AG10803 (cell line): ENCODE measurements at places on chromosomes 6 and 20.

DNA sequence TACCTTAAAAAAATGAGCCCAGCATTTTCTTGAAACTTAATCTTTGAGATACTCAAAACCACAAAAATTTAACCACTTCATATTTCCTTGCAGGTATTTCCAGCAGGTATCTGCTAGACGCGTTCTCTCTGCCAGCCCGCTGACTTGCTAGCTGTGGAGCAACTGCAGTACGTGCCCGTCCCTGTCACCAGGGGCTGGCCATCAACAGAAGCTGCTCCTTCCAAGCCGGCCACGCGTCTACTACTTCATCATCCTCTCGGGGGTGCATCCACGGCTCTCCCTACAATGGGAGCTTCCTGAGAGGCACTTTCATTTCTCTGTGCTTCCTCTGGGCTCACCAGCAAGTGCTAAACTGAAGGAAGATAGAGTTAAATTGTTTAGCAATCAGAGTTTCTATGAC lies 132.4 kb downstream of the DTNBP1 start:
- no peak for DNase-seq

GRCh38 chr6:25173951-25174474 lies 105.2 kb upstream of the CARMIL1 start:
- DNase-seq, result peak; percentile 95

DNA sequence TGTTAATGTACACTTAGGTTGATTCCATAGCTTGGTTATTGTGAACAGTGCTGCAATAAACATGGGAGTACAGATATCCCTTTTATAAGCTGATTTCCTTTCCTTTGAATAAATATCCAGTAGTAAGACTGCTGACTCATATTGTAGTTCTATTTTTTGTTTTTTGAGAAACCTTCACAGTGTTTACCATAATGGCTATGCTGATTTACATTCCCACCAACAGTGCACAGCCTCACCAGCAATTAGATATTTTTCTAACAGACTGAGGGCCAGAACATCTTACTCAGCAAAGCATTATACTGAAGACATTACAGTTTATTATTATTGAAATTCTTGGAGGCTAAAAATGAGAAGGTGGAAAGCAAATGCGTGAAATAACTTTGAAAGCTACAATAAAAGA lies 187.3 kb upstream of the HEY2 start:
- DNase-seq, result no peak

DNA sequence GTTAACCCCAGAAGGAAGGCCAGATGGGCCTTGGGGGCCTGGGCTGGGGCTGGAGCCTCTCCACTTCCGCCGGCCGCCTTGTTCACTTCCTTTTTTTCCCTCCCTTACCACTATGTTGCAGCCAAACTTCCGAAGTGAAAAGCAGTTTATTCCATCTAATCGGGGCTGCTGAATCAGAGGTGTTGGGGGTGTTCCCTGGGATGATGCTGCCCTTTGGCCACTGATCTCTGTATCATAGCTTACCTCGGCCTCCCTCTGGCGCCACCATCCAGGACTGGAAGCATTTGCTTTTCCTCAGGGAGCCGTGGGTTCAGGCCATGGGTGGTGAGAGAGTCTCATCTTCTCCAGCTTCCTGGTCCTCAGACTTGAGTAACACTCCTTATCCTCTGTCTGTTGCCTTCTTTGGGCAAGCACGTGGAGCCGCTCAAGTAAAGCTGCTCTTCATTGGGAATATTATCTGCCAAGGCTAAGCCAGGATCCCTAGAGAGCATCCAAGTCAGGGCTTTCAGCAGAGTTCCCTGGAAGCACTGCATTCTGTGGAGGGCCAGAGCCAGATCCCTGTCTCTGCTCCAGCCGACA lies 39.6 kb downstream of the SLX4IP start:
- DNase-seq, result no peak

- no peak for DNase-seq
These were observed 45.0 kb upstream of the INSM1 start for GRCh38 chr20:20322912-20323311.

GRCh38 chr6:122770835-122771601 lies 8.5 kb upstream of the FABP7 start:
- DNase-seq, result no peak

- peak; percentile 93 for DNase-seq
These were observed 277.3 kb upstream of the PRND start for GRCh38 chr20:4444404-4444803.

DNA sequence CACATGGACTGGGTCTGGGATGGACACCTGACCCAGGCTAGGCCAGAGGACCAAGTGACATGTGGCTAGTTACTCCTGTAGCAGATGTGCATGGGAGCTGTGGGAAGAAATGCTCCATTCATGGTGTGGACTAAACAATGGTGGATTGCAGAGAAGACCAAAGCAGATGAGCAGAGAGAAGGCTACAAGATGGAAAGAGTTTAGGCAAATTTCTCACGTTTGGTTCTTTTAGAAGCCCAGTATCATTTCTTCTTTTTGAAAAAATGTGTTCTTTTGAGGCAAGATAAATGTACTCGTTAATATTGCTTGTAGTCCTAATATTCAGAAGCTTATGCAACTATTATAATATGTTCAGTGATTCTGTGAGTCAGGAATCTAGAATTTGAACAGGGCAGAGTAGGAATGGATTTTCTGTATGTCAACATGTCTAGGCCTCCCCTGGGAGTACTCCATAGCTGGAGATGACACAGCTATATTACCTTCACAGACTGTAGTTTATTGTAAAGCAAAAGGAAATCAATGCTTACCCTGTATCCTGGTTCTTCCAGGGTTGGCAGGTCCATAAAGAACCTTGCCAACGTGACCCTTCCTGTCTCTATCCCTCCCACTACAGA lies 2.3 kb upstream of the BTN2A1 start:
- DNase-seq, result peak; percentile 23

GRCh38 chr6:156816505-156816904 lies 39.3 kb downstream of the ARID1B start:
- DNase-seq, result no peak

- peak; percentile 92 for DNase-seq
These were observed 27.7 kb upstream of the LAMA4 start for GRCh38 chr6:112281821-112282615.

DNA sequence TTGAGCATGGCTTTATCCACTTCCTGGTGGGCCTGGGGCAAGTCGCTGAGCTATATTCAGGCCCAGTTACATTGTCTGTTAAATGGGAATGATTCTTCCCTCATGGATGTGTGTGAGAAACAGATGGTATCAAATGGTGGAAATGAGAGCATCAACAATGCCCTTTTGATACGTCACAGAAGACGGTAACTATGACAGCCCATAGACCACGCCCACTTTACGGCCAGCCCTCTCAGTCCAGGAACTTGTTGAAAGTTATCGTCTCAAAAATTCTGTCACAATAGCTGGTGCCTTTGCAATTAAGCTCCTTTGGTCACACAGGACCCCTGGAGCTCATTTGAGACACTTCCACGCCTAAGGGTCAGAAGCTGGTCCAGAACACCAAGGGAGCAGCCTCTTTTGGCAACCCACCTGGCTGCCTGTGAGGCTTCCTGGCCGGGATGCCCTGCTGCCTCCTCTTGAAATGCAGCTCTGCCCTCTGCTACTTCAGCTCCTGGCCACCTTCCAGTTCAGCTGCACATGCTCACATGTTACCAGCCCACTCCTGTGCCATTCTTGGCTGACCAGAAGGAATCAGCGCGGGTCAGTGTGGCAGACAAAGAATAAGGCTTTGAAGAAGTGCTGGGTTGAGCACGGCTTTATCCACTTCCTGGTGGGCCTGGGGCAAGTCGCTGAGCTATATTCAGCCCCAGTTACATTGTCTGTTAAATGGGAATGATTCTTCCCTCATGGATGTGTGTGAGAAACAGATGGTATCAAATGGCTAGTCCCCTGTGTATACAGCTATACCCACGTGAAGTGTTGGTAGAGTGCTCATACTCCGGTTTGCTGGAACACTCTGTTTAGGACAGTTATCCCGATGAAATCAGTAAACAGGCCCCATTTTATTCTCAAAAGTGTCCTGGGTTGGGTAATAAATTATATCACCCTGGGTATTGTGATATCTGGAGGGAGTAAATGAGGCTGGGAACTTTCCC lies 199.2 kb upstream of the SUPT3H start:
- no peak for DNase-seq

- no peak for DNase-seq
These were observed 81.2 kb upstream of the SULF2 start for GRCh38 chr20:47866480-47866879.

- no peak for DNase-seq
These were observed 42.2 kb downstream of the TBC1D7 start for GRCh38 chr6:13286181-13286580.

DNA sequence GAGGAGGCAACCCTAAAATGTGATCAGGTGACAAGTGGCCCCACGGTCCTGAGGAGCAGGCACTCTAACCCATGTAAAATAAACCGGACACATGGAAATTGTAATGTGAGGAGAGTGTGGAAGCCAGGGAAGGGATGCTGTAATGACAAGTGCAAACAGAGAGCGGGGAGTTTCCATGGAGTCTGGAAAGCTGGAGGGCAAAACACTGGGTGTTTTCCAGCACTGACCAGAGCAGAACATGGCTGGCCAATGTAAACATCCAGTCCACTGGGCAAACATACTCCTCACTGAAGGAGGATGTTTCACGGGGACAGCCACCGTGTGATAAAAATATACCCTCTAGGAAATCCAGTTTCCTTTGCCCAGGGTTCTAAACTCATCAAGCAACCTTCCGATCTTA lies 219.0 kb upstream of the JARID2 start:
- DNase-seq, result no peak

DNA sequence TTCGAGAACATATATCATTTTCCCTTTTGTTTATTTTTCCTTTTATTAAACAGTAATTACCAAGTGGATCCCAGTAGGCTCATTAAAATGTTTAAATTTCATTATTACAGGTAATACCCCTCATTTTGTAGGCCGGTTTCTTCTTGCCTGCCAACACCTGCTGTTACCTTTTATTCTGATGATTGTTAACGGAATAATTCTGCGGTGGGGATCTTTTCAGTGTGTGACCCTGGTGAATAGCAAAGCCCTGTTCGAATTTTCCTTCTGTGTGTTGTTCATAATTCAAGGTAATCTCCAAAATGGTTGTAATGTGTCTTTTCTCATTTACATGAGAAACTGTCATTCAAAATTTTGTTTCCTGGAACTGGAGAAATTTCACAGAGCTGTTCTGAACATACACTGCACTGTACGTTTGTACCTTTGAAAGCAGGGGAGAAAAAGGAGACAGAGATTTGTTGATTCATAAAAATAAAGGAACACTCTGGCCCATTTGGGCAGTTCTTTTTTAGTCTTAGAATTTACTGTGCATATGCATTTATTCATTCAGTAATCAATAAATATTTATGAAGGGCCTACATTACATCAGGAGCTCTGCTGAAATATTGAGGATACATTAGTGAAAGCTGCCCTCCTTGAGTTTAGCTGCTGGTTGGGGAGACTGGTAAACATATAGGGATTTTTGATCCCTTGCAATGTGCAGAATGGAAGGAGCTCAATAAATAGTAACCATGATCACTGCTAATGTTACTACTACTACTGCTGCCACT lies 502.0 kb downstream of the QKI start:
- no peak for DNase-seq

- DNase-seq, result no peak
These were observed 591.3 kb upstream of the NOX3 start for GRCh38 chr6:156046841-156047449.

DNA sequence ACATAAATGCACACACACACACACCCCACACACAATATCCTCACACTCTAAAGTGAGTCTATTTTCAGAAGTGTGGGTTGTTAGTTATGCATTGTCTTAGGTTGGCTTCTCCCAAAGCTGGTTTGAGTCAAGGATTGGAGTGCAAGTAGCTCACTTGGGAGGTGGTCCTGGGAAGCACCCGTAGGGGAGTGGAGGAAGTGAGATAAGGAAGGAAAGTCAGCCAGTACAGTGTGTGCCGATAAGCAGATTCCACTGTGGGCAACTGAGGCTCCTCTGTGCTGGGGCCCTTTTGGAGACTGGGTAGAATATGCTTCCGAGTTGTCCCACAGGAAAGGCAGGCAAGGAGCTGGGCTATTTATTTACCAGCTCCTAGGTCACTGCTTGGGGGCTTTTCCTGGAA lies 67.2 kb downstream of the PLCB4 start:
- DNase-seq, result no peak

DNA sequence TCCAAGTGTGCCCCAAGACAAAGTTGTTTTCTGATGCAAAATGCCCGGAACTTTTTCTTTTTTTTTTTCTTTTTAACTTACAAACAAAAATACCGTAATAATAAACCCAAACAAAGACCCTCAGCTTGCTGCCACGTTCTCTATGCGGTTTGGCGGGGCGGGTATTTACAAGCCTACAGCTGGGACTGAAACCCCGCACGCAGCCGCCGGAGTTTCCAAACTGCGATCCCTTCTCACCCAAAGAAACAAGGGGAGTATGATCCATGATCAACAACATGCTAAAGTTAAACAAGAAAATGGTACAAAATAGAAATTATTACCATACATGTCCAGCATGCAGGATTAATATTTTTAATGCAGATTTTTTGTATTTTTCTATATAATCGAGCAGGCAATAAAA lies 2.1 kb downstream of the MAFB start:
- DNase-seq, result no peak

DNA sequence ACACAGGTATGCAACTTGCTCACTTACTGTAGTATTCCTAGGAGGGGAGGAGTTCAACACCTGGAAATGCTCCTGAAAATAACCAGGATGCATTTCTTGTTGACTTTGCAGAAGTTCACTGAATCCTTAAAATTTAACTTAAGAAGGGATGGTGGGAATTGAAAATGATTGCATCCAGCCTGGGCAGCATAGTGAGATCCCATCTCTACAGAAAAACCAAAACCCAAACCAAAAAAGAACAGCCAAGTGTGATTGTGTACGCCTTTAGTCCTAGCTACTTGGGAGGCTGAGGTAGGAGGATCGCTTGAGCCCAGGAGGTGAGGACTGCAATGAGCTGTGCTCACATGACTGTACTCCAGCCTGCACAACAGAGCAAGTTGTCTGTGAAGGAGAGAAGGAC lies 1.7 kb downstream of the DNAH8 start:
- no peak for DNase-seq

DNA sequence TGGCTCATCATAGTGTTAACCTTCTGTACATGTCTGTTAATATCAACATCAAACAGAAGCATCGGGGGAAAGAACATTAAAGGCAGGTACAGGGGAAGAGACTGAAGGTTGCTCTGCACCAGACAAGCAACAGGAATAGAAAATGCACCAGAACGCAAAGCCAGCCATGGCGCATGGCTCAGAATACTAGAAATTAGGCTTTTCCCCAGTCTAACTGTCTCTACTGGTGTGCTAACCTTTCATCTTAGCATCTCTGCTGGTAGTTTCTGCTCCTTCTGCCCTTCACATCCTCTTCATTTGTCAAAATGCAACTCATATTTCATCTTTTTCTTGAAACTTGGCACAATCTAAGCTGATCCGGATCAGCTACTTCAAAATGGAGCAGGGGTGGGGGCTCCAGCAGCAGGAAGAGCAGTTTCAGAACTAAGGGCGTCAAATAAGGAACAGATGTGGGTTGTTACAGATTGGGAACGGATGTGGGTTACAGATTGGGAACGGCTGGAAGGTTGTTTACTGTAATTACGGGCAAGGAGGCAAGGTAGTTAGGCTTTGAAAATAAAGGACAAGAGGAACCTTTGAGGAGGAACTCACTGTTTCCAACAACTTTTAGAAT lies 13.1 kb upstream of the RNASET2 start:
- DNase-seq, result peak; percentile 54
